ENCODE measurements at places on chromosomes 13 and 19.

DNA sequence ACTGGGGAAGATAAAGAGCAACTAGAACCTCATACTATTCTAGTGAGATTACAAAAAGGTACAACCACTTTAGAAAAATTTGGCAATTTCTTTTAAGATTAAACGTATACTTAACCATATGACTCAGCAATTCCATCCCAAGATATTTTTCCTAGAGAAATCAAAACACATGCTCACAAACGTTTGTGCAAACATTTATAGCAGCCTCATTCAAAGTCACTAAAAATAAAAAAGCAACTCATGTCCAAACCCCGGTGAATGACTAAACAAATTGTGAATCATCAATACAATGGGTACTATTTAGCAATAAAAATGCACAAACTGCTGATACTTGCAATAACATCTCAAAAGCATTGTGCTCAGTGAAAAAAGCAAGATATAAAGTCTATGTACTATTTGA, 121.5 kb downstream of the FRY start:
- no peak for DNase-seq

DNA sequence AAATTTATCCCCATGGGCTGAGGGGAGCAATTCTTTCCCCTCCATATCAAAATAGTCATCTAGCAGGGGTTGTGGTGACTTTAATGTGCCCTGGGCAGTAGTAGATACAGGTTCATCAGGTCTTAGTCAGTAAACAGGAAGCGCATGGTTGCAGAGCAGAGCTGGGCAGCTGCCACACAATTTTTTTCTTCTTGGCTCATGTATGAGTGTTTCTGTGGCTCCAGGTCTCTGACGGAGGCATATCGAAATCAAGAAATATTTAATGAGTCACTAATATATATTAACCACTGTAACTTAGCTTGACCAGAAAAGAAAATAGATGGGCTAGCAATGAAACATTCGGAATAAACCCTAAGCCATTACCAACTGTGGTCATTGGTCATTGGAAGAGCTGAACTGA, 68.4 kb upstream of the UBL3 start:
- no peak for DNase-seq

GRCh38 chr19:55153652-55154264, 3.8 kb downstream of the TNNI3 start:
- DNase-seq: no peak

- peak; percentile 64 for DNase-seq
Observed at GRCh38 chr19:49469828-49470614, 4.0 kb upstream of the FLT3LG start.

DNA sequence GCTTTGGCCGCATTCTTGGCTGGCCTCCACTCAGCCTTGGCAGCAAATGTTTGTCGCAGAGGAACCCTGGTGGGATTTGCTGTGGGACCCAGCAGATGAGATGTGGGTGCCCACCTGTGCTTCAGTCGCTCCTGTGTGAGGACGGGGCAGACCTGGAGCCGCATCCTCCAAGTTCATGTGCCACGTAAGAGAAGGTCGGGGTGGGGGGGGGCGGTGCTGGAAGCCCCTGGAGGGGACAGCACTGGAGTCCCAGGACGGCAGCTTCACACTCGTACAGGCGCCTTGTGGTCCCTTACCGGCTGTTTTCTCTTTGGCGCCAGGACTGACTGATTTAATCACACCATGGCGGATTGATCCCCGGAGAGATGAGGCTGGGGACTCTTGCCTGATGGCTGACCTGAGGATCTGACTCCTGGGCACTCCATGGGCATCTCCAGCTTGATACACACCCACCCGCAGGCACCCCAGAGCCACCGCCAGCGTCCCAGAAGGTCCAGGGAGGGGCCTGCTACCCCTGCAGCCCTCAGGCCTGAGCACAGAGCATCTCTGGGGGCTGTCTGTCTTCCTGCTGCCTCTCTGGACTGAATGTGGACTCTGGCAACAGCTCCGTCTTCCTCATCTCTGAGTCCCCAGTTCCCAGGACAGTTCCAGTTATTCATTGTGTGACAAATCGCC, 10.0 kb upstream of the GRTP1 start:
- DNase-seq: no peak

GRCh38 chr13:30664689-30665275, 47.1 kb downstream of the USPL1 start:
- DNase-seq: no peak

- no peak for DNase-seq
Observed at GRCh38 chr19:39448271-39448670, 2.9 kb downstream of the SUPT5H start.

GRCh38 chr19:43609872-43610271, 2.0 kb upstream of the SRRM5 start:
- DNase-seq: no peak

GRCh38 chr13:34627509-34628208, 314.4 kb upstream of the NBEA start:
- DNase-seq: no peak
